Heart right ventricle (tissue), 16 donors: ENCODE measurements at places on chromosomes 5 and 9. TPM values are rescaled to one million over a fixed set of nuclear protein-coding genes. Genes with fewer than 3 reads are reported as not detected.

Gene PITX1
- 0.06 TPM for polyA plus RNA-seq

Gene SEMA6A
- polyA plus RNA-seq: 4.2 TPM

Gene ACER2
- polyA plus RNA-seq: 0.88 TPM

Gene C7
- 141 TPM for polyA plus RNA-seq

Gene GLRA1
- polyA plus RNA-seq: not detected

Gene SLC45A2
- not detected for polyA plus RNA-seq

Gene ERGIC1
- polyA plus RNA-seq: 64.9 TPM

Gene DAB2IP
- 36.5 TPM for polyA plus RNA-seq

Gene VAV2
- 5.7 TPM for polyA plus RNA-seq

Gene ARID3C
- not detected for polyA plus RNA-seq

Gene NPM1
- 248 TPM for polyA plus RNA-seq

Gene ADAMTS16
- not detected for polyA plus RNA-seq

Gene ZNF300
- polyA plus RNA-seq: 1.4 TPM

Gene PCDHGB5
- polyA plus RNA-seq: 3.8 TPM

Gene PRKAA1
- polyA plus RNA-seq: 11.0 TPM

Gene SPINK4
- not detected for polyA plus RNA-seq

Gene RIOK2
- 7.9 TPM for polyA plus RNA-seq

Gene GALNT10
- 5.1 TPM for polyA plus RNA-seq

Gene OBP2A
- polyA plus RNA-seq: not detected

Gene TMED9
- 48.3 TPM for polyA plus RNA-seq

Gene PCDHB16
- polyA plus RNA-seq: 0.62 TPM

Gene SPINK14
- not detected for polyA plus RNA-seq

Gene SHC3
- polyA plus RNA-seq: 0.68 TPM

Gene SPEF2
- 0.42 TPM for polyA plus RNA-seq

Gene QRFP
- 0.06 TPM for polyA plus RNA-seq

Gene CSF2
- polyA plus RNA-seq: not detected

Gene BOD1
- polyA plus RNA-seq: 36.7 TPM

Gene FBP2
- polyA plus RNA-seq: 0.04 TPM

Gene KCTD16
- not detected for polyA plus RNA-seq

Gene FAM163B
- polyA plus RNA-seq: 0.19 TPM

Gene MYO10
- polyA plus RNA-seq: 4.1 TPM

Gene TAL2
- polyA plus RNA-seq: 0.09 TPM

Gene PCDHA12
- 0.01 TPM for polyA plus RNA-seq

Gene HTR1A
- polyA plus RNA-seq: not detected

Gene KIF24
- polyA plus RNA-seq: 0.29 TPM

Gene PLK2
- polyA plus RNA-seq: 35.3 TPM

Gene SLC23A1
- not detected for polyA plus RNA-seq

Gene PMPCA
- polyA plus RNA-seq: 77.2 TPM

Gene IGIP
- 12.1 TPM for polyA plus RNA-seq

Gene IFNB1
- not detected for polyA plus RNA-seq

Gene CARD9
- 1.6 TPM for polyA plus RNA-seq

Gene LCN10
- polyA plus RNA-seq: 34.0 TPM

Gene SPOCK1
- 13.7 TPM for polyA plus RNA-seq

Gene ANKDD1B
- polyA plus RNA-seq: 0.04 TPM

Gene ELL2
- polyA plus RNA-seq: 10.5 TPM

Gene MACIR
- polyA plus RNA-seq: 4.8 TPM

Gene CBY3
- 0.06 TPM for polyA plus RNA-seq

Gene ITGA2
- 1.3 TPM for polyA plus RNA-seq

Gene HSPA5
- polyA plus RNA-seq: 50.6 TPM

Gene CDX1
- polyA plus RNA-seq: 0.13 TPM

Gene GPR150
- 0.01 TPM for polyA plus RNA-seq

Gene IFNA2
- not detected for polyA plus RNA-seq

Gene DIPK1B
- polyA plus RNA-seq: 37.9 TPM
